ENCODE measurements at places on chromosomes 1 and 21.

DNA sequence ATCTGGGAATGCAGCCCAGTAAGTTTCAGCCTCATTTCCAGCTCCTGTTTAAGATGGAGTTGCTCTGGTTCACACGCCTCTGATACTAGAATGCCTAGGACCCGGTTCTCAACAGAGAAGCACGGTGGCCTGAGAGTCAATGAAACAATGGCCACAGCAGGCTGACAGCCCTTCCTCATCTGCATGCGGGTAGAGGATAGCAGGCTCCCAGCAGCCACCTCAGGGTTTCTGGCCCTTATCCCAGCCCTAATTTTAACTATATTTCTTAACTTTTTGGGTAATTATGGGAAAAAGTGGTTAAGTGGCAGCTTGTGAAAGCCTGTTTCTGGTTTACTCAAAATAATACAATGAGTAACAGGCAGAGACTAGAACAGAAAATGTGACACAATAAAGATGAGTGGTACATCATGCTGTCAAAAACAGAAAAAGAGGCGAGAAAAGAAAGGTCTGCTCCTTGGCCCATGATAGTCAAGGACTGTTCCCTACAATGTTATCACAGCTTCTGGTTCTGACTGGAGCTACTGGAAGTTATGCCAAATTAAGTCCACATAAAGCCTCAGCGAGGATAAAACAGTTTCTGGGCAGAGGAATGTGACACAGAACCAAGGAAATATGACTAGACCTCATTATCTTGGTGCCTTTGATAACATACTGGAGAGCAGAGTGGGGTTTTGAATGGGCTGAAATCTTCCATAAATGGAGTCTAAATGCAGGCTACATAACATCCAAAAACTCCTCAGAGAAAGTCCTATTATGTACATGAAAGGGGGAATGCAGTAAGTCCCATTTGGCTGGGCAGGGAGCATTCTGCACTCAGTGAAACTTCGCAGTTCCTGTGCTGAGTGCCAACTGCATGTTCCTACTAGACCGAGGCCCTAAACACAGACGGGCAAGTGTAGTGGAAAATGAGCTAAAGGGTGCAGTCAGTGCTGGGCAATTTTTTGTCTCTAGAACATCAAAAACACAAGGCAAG, 92.1 kb downstream of the NIBAN1 start:
- no peak overlapping the region for H3K4me3 ChIP-seq
- DNase-seq: no peak

DNA sequence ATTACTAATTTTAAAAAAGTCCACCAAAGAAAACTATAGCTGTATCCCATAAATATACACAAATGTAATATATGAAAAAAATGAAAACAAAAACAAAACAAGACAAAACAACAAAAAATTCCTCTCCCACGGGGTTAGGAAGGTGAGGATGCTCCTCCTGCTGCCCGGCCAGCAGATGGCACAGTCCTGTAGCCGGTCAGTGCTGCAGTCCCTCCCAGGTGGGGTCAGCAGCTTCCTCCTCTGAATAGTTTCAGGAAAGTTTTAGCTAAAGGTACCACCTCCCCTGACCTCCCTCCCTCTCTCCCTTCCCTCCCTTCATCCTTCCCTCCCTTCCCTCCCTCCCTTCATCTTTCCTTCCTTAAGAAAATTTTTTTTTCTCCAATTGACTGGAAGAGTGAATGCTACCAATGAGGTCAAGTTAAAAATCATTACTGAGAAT, 67.8 kb upstream of the BCL10 start:
- H3K4me1 ChIP-seq: no peaks in the 10 kb centered on the region
- no peak overlapping the region for H3K4me3 ChIP-seq
- no peak overlapping the region for H3K27ac ChIP-seq
- no peaks in the 10 kb centered on the region for H3K27me3 ChIP-seq
- no peaks in the 10 kb centered on the region for H3K36me3 ChIP-seq

GRCh38 chr21:14600569-14601297, 54.6 kb upstream of the SAMSN1 start:
- H3K27ac ChIP-seq: no peak overlapping the region
- H3K4me1 ChIP-seq: no peaks in the 10 kb centered on the region
- H3K27me3 ChIP-seq: no peaks in the 10 kb centered on the region
- H3K4me3 ChIP-seq: no peak overlapping the region
- H3K36me3 ChIP-seq: no peaks in the 10 kb centered on the region
- DNase-seq: no peak

DNA sequence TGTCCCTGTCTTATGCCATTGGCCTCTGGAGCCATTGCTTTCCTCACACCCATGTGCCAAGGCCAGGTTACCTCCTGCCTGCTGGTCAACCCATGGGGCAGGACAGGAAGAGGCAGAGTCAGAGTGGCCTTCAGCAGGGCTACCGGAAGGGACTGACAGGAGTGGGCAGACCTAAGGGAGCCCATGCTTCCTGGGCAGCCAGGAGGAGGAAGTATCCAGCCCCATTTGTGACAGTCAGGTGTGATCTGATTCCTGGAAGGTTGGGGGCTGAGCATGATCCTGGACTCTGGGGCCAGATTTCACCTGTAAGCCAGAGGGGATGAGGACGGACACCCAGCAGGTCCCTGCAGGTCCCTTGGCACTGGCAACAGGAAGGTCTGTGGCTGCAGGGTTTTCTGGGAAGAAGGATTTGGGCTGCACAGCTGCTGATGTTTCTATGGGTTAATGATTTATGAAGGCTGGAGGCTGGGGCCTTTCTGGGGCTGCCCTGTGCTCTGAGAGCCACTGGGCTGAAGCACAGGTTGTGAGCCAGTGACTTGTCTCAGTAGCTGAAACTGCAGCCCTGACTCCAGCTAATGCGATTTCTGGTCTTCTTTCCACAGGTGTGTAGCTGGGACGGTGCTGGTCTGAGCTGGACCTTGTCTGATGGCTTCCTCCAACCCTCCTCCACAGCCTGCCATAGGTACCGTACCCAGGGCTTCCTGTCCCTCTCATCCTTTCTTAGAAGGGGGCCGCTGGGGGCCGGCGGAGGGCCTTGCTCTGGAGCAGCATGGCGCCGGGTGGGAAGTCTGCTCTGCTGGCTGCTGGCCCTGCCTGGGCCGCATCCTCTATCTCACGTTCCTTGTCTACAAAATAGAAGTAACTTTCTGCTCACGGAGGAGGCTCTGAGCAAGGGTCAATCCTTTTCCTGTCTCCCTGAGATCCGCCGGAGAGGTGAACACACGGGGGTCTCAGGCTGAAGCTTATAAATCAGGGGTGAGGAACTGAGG, 40.7 kb downstream of the ARHGEF10L start:
- no peaks in the 10 kb centered on the region for H3K4me1 ChIP-seq
- peaks cover 2% of the 10 kb centered on the region for H3K27me3 ChIP-seq
- no peak overlapping the region for H3K4me3 ChIP-seq
- no peaks in the 10 kb centered on the region for H3K36me3 ChIP-seq
- no peak overlapping the region for H3K27ac ChIP-seq
- DNase-seq: no peak

DNA sequence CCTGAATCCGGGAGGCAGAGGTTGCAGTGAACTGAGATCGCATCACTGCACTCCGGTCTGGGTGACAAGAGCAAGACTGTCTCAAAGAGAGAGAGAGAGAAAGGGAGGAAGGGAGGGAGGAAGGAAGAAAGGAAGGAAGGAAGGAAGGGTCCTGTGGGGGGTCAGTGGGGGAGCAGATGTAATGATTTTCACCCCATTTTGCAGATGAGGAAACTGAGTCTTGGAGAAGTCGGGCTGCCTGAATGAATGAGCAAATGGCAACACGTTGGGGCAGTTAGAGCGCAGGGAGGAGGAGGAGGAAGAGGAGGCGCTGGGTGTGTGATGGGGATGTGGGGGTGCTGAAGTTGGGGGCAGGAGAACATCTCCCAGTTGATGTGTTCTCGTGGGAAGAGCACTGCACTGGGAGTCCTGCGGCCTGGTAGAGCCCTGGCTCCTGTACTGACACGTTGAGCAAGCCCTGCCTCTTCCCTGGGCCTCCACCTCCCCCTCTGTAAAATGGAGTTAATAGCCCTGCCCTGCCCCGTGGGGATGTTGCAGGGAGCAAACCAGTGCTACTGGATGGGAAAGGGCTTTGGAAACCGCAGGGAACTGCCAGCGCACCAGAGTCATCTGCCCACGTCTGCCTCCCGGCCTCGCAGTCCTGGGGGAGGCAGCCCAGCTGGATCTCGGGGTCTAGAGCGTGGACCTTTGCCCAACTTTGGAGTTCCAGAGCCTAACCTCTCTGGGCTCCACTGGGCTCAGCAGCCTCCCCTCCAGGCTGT, 103.2 kb upstream of the CASZ1 start:
- H3K27ac ChIP-seq: no peak overlapping the region
- H3K4me1 ChIP-seq: peaks cover 22% of the 10 kb centered on the region
- DNase-seq: no peak
- H3K27me3 ChIP-seq: no peaks in the 10 kb centered on the region

DNA sequence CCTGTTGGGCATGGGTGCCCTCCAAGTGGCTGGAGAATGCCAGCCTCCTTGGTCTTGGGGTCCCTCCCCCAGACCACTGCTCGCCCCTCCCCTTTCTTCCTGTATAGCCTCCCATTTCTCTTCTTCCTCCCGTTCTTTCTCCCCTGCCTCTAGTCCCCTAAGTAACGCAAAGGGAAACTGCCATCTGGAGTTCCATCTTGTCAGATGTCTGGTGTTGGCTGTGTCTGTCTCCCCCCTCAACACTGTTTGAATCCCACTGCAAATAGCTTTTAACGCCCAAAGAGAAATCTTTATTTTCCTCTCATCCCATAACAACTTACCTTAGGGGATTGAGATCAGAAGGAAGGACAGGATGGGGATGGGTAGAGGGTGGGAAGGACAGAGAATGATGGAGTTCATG, 55.3 kb upstream of the CSF3R start:
- H3K27ac ChIP-seq: no peak overlapping the region
- no peak for DNase-seq
- no peak overlapping the region for H3K4me3 ChIP-seq
- no peaks in the 10 kb centered on the region for H3K36me3 ChIP-seq
- no peaks in the 10 kb centered on the region for H3K4me1 ChIP-seq

- no peak overlapping the region for H3K4me3 ChIP-seq
- H3K27ac ChIP-seq: peak overlapping the region; percentile 78
- H3K27me3 ChIP-seq: no peaks in the 10 kb centered on the region
- no peaks in the 10 kb centered on the region for H3K36me3 ChIP-seq
Observed at GRCh38 chr1:8077120-8077573, 51.0 kb upstream of the ERRFI1 start.

- DNase-seq: no peak
- H3K27ac ChIP-seq: no peak overlapping the region
- H3K4me3 ChIP-seq: no peak overlapping the region
- no peaks in the 10 kb centered on the region for H3K27me3 ChIP-seq
Observed at GRCh38 chr1:230163719-230164118, 96.7 kb downstream of the GALNT2 start.

GRCh38 chr1:113534875-113535274, 144.6 kb downstream of the MAGI3 start:
- no peak overlapping the region for H3K27ac ChIP-seq
- H3K4me1 ChIP-seq: no peaks in the 10 kb centered on the region
- DNase-seq: no peak
- no peaks in the 10 kb centered on the region for H3K27me3 ChIP-seq
- no peak overlapping the region for H3K4me3 ChIP-seq

- H3K27me3 ChIP-seq: no peaks in the 10 kb centered on the region
- no peak for DNase-seq
- H3K36me3 ChIP-seq: no peaks in the 10 kb centered on the region
- no peaks in the 10 kb centered on the region for H3K4me1 ChIP-seq
Observed at GRCh38 chr1:184464757-184465156, 77.9 kb downstream of the C1orf21 start.

GRCh38 chr1:248841702-248842395, 3.8 kb downstream of the ZNF672 start:
- H3K4me3 ChIP-seq: no peak overlapping the region
- DNase-seq: no peak
- H3K27me3 ChIP-seq: no peaks in the 10 kb centered on the region
- no peak overlapping the region for H3K27ac ChIP-seq
- H3K4me1 ChIP-seq: peaks cover 28% of the 10 kb centered on the region

- no peaks in the 10 kb centered on the region for H3K4me1 ChIP-seq
- H3K36me3 ChIP-seq: peaks cover 11% of the 10 kb centered on the region
- no peak overlapping the region for H3K27ac ChIP-seq
- H3K4me3 ChIP-seq: no peak overlapping the region
- DNase-seq: no peak
Observed at GRCh38 chr1:244709476-244710368, 56.8 kb downstream of the DESI2 start.

- DNase-seq: no peak
- H3K4me3 ChIP-seq: no peak overlapping the region
- no peak overlapping the region for H3K27ac ChIP-seq
- H3K27me3 ChIP-seq: no peaks in the 10 kb centered on the region
Observed at GRCh38 chr1:33738536-33738935, 125.3 kb upstream of the HMGB4 start.

DNA sequence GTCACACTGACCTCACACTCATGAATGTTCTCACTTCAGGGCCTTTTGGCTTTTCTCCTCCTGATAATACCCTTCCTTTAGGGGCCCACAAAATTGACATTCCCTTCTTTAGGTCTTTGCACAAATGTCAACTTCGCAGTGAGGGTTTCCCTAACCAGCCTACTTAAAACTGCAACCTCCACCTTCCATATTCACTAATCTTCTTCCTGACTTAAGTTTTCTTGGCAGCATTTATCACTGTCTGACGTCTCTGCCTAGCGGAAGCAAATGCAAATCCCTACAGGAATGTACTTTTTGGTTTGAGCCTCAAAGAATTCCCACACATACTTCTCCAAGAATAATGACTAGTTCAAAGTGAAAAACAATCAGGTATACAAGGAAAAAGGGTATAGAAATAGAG, 32.8 kb downstream of the INTS7 start:
- peaks cover 7% of the 10 kb centered on the region for H3K36me3 ChIP-seq
- no peaks in the 10 kb centered on the region for H3K4me1 ChIP-seq
- no peaks in the 10 kb centered on the region for H3K27me3 ChIP-seq
- no peak overlapping the region for H3K27ac ChIP-seq

DNA sequence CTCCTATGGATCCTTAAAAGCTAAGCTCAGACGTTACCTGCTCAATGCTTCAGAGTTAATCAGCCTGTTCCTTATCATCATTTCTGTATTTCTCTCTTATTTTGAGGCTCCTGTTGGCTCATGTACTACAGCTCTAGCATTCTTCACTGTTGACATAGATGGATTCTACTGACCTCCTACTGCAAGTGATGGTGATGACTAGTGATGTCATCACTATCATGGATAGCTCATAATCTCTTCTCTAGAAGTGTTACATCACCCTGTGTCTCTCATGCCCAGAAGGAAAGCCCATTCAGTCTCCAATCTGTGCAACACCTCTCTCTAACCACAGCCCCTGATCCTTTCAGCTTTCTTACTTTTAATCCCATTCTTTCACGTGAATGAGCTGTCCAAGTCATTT, 168.2 kb upstream of the DPT start:
- no peaks in the 10 kb centered on the region for H3K27me3 ChIP-seq
- H3K4me1 ChIP-seq: no peaks in the 10 kb centered on the region
- no peak for DNase-seq
- H3K4me3 ChIP-seq: no peak overlapping the region
- H3K27ac ChIP-seq: no peak overlapping the region
- H3K36me3 ChIP-seq: no peaks in the 10 kb centered on the region

DNA sequence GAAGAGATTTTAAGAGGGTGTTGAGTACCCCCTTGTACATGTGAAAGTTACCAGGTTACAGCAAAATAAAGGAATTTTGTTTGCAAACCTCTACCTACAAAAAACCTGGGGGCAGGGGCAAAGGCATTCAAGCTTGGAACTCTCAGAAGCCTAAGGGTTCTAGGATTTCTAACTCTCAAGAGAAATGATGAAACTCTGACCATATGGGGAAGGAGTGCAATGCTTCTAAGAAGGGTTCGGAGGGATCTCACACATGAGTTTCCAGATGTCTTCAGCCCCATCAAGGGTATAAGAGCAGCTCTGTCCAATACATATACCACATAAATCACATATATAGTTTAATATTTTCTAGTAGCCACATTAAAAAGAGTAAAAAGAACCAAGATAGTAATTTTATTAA, 7.3 kb upstream of the FCGR2A start:
- no peak overlapping the region for H3K4me3 ChIP-seq
- no peaks in the 10 kb centered on the region for H3K4me1 ChIP-seq
- H3K27ac ChIP-seq: no peak overlapping the region
- H3K27me3 ChIP-seq: no peaks in the 10 kb centered on the region
- H3K36me3 ChIP-seq: no peaks in the 10 kb centered on the region
